ENCODE measurements at places on chromosomes 11 and 22.

DNA sequence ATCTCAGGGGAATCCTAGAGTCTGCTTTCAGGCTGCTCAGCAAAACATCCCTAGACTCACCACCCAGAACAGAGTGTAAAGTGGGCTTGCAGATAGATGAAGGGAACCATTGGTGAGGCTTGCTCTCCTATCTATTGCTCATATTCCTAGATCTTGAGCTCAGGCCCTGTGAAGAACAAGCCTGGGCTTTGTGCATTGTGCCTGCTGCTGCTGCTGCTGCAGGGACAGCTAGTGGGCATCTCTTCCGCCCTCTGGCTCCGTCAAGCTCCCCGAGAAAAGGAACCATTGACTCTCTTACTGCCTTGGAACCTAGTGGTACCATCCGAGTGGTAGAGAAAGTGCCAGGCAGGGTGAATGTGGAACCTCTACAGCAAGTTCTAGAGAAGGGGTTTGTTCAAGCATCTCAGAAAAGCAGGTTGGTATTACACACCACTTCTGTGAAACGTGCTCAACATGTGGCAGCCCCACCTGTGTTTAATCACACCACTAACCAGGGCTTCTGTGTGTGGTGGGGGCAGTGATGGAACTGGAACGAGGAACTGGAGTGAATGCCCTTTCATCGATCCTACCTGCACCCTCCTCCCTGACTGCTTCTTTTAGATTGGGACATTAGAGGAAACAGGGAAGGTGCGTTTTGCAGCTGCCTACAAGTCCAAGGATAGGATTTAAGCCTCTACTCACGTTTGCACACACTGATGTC lies 4.4 kb downstream of the BACE1-AS start:
- no peak for DNase-seq

DNA sequence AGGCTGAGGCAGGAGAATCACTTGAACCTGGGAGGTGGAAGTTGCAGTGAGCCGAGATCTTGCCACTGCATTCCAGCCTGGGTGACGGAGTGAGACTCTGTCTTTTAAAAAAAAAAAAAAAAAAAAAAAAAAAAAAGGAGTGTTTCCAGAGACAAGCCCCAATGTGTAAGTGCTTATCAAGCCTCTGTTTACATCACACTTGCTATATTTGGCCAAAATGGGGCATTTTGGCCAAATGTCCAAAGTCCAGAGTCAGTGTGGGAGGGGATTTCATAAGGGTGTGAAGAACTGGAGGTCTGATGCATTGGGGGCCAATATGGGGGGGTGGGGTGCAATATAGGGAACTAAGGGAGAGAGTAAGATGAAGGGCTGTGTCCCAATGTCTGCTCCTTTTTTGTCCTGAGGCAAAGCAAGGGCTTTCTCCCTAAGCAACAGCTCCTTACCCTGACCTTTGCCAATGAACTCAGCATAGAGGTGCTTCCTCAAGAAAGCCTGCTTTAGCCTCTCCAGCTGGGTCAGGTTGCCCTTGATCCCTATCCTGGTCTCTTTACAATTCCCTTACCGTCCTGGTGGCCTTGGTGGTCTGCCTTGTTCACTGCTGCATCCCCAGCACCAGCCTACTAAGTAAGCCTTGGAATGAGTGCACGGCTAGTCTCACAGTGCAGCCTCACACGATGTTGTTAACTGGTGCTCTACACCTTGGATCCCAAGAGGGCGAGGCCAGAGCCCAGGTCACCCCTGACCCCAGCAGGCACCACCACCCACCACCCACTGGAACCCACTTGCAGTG lies 14.1 kb upstream of the BCR start:
- DNase-seq, result no peak

- DNase-seq, result peak; percentile 38
Measured at GRCh38 chr11:12189543-12190235, 79.3 kb downstream of the MICAL2 start.

DNA sequence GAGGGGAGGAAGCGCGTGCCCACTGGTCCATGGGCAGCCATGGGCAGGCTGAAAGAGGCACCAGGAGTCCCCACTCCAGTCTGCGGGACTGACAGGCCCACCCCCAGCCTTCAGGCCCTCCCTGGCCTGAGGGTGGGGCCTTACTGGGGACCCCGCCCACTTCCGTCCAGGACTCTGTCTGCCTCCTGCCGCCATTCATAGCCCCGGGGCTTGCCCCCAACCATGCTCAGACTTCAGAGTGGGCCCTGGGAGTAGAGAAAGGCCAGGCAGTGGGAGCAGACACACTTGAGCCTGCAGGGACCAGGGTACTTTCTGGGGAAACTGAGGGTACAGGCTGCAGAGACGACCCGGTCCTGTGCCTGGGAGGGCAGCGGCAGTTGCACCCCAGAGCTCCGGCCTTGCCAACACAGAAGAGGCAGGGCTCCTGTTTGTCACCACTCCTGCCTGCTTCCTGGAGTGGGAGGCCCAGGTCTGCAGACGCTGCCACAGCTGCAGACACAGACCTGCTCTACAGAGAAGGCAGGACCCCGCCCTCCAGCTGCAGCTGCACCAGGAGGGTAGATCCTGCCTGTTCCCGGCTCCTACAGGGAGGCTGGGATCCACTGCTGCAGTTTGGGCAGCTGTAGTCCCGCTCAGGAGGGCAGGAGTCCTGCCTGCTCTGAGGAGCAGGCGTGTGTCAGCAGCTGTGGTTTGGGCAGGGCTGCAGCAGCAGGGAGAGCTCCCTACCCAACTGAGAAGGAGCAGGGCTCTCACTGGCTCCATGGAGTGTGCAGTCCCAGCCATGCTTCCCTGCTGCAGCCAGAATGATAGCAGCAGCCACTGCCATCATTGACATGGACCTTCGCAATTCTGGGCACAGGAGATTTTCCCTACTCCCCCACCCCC lies 387.9 kb upstream of the ANO3 start:
- DNase-seq, result peak; percentile 21

- DNase-seq, result peak; percentile 38
Measured at GRCh38 chr11:107859459-107860239, 1.1 kb upstream of the SLC35F2 start.

DNA sequence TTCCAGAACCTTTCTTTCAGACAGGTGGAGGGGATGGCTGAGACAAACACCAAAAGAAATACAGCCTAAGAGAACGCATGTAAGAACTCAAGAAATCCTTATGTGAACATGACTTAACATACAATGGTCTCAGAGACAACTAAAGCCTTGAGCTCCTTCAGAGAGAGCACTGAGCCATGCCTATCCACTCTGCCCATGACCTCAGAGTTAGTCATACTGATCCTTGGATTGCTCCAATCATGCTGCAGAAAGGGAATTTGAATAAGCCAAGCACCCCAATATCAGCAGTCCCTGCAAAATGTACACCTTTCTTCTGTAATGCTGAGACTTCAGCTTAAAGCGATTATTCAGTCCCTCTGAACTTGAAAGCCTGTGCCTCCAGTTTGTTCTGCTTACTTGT lies 43.2 kb upstream of the CHKA start:
- DNase-seq, result no peak
